Cardiac atrium fibroblast (primary cell): ENCODE measurements at places on chromosomes 6 and 20. TPM values are rescaled to one million over a fixed set of nuclear protein-coding genes. Genes with fewer than 3 reads are reported as not detected.

The ABHD16B gene
- not detected in 2 replicates for total RNA-seq

The LRP11 gene
- 30.0 and 44.7 TPM in 2 replicates for total RNA-seq

The FOXF2 gene
- total RNA-seq: 0.54 and 0.81 TPM in 2 replicates

The ZBTB12 gene
- total RNA-seq: 1.8 and 2.1 TPM in 2 replicates

The SLC32A1 gene
- not detected in 2 replicates for total RNA-seq

The SPACA1 gene
- not detected in 2 replicates for total RNA-seq

The SALL4 gene
- total RNA-seq: not detected in 2 replicates

The MYMX gene
- total RNA-seq: 0.49 TPM in 1 of 2 replicates, not detected in the other

The GLP1R gene
- not detected in 2 replicates for total RNA-seq

The C20orf144 gene
- not detected in 2 replicates for total RNA-seq

The TGM2 gene
- 43.0 and 85.5 TPM in 2 replicates for total RNA-seq

The F13A1 gene
- not detected in 2 replicates for total RNA-seq

The RNF114 gene
- total RNA-seq: 54.9 and 97.1 TPM in 2 replicates

The RBPJL gene
- total RNA-seq: not detected in 2 replicates

The ACSS2 gene
- total RNA-seq: 58.2 and 76.9 TPM in 2 replicates

The NHLRC1 gene
- 1.9 and 2.2 TPM in 2 replicates for total RNA-seq

The ELOVL4 gene
- total RNA-seq: 4.5 and 6.5 TPM in 2 replicates

The GPSM3 gene
- 7.0 and 7.4 TPM in 2 replicates for total RNA-seq

The TFAP2D gene
- total RNA-seq: not detected in 2 replicates

The PROKR2 gene
- total RNA-seq: not detected in 2 replicates

The PSORS1C1 gene
- 0.16 and 1.1 TPM in 2 replicates for total RNA-seq

The HLA-DOA gene
- total RNA-seq: not detected in 2 replicates

The BPIFB1 gene
- total RNA-seq: not detected in 2 replicates

The BPIFA3 gene
- total RNA-seq: not detected in 2 replicates

The PRDM1 gene
- total RNA-seq: under 0.01 and 1.6 TPM in 2 replicates

The MYL9 gene
- 97.7 and 116 TPM in 2 replicates for total RNA-seq

The SEMG1 gene
- not detected in 2 replicates for total RNA-seq

The TINAG gene
- total RNA-seq: not detected in 2 replicates

The TMEM217 gene
- 0.65 TPM in 1 of 2 replicates, not detected in the other for total RNA-seq

The SLC12A5 gene
- 2.5 TPM in 1 of 2 replicates, not detected in the other for total RNA-seq

The USP49 gene
- 0.36 and 0.65 TPM in 2 replicates for total RNA-seq

The WFDC10B gene
- not detected in 2 replicates for total RNA-seq

The BNIP5 gene
- not detected in 2 replicates for total RNA-seq

The C6orf141 gene
- total RNA-seq: 4.5 TPM in 1 of 2 replicates, not detected in the other

The FOXS1 gene
- 1.5 TPM in 1 of 2 replicates, not detected in the other for total RNA-seq

The SPATA25 gene
- not detected in 2 replicates for total RNA-seq

The LY86 gene
- not detected in 2 replicates for total RNA-seq

The HSPA1L gene
- 0.49 TPM in 1 of 2 replicates, not detected in the other for total RNA-seq

The CALHM4 gene
- total RNA-seq: not detected in 2 replicates

The GPLD1 gene
- 1.8 TPM in 1 of 2 replicates, not detected in the other for total RNA-seq
